ENCODE measurements at places on chromosomes 5 and 9.

GRCh38 chr5:132300577-132301343 is 6.6 kb downstream of the SLC22A4 start:
- DNase-seq = no peak

GRCh38 chr5:76606701-76607100 is 16.5 kb downstream of the F2RL2 start:
- no peak for DNase-seq

GRCh38 chr9:131273146-131273855 is 3.0 kb downstream of the FAM78A start:
- DNase-seq = no peak

- no peak for DNase-seq
These were observed 85.6 kb downstream of the GADD45G start for GRCh38 chr9:89690334-89690912.

DNA sequence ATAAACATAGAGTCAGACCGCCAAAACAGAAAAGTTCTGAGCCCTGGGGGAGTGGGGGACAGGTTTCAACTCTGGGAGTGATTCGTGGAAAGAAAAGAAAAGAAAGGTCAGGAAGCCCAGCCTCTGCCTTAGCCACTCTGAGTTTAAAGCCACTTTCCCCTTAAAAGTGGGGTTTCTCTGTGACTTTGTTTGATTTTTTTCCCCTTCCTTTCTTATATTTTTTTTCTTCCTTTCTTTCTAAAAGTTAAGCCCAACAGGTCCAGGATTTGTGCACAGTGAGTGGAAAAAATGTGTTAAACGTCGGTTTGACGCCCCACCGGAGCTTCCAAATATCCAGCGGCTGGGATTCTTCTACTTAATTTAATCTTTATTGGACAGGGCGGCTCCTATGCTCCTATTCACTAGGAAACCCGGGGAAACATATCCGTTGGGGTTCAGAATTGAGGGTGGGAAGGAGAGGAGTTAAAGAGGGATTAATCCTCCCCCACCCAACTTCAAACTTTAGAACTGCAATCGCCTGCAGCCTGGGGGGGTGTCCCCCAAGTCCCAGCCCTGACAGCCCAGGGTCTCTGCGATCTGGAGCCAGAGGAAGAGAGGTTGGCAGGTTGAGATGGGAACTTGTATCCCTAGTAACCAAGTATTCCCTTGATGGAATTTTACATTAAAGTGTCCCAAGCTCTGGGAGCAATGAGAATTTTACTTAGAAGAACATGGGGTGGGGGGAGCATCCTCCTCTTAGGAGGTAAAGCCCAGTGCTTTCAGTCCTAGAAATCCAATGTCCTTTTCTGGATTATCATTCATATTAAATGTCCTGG is 6.3 kb downstream of the NR2F1-AS1 start:
- no peak for DNase-seq

DNA sequence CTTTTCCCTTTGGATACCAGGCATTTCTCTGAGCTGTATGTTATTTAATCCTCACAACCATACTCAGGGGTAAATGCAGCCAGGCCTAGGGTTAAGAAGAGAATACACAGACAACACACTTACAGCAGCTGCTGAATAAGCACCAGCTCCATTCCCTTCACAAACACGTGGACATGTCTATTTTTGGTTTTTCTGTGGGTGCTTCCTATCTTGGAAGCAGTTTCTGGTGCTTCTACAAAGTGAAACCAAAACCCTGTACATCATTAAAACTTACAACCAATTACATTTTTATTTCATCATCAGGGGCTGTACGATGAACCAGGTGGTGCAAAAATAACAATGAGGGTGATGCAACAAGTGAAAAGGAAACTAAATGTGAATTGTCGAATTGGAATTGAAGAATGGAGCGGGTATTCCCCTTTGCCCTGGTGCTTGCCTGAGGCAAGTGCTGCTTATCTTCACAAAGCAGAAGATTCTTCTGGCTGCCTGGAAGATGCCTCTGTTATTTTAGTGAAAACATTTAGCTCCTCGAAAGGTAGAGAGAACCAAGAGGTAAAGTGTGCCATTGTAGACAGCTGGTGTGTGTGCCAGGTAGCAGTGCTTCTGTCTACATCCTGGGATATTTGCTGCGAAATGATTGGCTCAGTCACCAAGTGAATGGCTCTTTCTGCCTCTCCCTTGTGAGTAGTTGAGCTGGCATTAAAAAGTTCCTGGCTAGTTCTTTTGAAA is 18.6 kb upstream of the IFNB1 start:
- DNase-seq = peak; percentile 59

DNA sequence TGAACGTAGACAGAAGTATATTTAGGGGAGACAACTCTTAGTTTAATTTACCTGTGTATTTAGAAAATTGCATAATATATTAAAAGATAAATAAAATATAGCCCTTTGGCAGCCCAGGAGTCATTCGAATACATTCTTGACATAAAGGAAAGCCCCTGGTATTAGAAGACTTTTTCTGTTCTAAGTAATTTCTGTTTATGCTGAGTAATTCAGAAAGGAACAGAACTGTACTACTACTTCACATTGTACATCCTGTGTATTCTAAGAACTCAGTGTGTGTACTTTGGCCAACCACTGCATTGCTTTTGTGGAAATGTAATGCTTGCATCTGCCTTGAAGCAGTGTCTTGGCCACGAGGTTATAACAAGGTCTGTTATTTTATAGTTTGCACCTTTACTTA is 136.4 kb downstream of the KDM4C start:
- DNase-seq = no peak

GRCh38 chr5:72451741-72452505 is 55.3 kb downstream of the ZNF366 start:
- DNase-seq = no peak

DNA sequence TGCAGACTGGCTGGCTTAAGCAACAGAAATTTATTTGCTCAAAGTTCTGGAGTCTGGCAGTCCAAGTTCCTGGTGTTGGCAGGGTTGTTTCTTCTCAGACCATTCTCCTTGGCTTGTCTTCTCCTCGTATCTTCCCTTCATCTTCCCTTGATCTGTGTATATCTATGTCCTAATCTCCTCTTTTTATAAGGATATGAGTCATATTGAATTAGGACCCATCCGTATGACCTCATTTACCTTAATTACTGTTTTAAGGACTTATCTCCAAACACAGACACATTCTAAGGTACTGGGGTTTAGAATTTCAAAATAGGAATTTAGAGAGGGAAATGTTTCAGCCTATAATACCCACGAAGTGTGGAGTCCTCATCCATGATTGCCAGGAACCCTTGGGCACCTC is 13.1 kb upstream of the LPAR1 start:
- no peak for DNase-seq

DNA sequence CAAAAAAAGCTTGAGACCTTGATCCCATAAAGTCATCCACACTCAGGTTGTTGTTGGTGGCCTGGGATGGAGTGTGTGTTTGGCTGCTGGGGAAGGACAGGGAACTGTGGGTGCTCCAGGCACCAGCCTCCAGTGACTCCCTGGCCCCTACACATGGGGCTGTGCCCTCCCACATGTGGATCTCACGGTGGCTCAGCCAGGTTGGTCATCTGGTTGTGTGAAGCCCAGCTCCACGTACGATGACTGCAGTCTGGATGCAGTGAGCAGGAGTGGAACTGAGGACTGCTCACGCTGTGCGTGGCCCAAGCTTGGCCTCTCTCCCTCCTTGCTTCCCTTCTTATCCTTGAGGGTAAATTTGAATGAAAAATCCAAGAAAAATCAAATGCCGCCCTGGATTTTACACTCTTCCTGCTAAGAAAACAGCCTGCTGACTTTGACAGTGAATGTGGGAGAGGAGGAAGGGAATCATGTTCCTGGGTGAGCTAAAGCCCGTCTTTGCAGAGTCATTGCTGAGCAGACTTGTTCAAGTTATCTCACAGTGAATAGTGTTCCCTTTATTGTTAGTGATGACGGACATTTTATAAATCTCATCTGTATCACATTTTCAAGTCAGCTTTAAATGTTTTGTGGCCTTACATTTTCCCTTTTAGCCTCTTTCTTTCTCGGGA is 65.1 kb upstream of the CACNA1B start:
- no peak for DNase-seq

GRCh38 chr5:136201870-136202269 is 8.9 kb upstream of the SMIM32 start:
- DNase-seq = no peak

- no peak for DNase-seq
These were observed 20.2 kb upstream of the RPL26L1 start for GRCh38 chr5:172939071-172939470.

DNA sequence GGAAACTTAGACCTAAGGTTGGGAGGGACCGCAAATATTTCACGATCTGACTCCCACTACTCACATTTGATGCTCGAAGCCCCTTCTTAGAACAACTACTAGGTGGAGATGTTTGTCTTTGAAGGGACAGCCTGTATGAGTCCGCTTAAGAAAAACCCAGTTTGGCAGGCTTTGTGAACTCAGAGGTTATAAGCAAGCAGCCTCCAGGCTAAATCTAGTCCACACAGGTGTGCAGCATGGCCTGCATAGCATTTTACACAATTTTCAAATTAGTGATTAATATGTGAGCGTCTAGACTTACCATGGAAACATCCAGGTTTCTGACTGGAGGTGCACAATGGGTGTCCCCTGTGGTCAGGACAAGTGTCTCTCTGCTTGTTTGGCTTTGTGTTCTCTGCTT is 127.1 kb downstream of the KIF4B start:
- DNase-seq = no peak

GRCh38 chr5:132595624-132596023 is 38.8 kb downstream of the RAD50 start:
- DNase-seq = no peak

DNA sequence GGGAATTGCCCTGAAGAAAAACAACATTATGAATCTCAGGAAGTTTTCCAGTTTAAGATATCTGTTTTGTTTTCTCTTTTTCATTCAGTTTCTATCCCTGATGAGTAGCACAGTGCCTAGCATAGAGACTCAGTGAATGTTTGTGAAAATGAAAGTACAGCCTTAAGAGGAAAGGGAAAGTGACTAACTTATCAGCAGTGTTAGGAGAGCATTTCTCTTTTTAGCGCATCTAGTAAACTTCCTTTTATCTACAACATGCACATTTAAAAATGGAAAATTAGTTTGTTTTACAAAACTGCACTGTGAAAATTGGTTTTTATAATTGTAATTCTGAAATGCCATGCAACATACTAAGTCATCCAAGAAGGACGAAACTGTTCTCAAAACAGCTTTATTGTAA is 110.8 kb downstream of the SMARCA2 start:
- DNase-seq = no peak

DNA sequence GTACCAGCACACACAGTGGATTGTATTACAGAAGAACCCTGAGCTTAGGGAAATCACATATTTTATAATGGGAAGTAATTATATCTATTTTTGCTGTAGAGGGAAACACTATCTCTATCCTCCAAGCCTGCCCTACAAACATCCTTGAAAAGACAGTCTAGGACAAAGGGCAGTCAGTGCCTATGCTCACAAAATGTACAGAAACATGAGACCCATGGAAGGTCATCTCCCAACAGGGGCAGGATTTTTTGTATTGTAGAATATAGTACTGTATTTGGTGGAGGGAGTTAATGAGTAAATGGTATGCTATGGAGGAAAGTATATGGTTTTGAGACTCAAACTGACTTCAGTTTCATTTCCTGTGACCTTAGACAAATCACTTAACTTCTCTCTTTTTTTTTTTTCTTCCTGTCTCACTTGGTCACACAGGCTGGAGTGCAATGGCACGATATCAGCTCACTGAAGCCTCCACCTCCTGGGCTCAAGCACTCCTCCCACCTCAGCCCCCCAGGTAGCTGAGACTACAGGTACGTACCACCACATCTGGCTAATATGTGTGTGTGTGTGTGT is 5.8 kb upstream of the RAB14 start:
- no peak for DNase-seq

DNA sequence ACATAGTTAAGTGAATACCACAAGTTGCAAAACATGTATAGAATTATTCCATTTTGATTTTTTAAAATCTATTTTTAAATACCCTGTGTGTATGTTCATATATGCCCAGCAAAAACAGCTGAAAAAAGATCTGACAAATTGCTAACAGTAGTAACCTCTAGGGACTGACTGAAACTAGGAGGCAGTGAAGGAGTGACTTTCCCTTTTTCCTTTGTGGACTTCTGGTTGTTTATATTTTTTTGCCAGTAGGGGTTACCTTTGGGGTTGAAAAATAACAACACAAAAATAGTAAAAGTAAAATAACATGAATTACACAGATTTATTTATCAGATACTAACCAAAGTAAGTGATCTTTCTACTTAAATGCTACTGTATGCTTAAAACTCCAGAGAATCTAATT is 2.9 kb downstream of the MEGF9 start:
- DNase-seq = no peak

DNA sequence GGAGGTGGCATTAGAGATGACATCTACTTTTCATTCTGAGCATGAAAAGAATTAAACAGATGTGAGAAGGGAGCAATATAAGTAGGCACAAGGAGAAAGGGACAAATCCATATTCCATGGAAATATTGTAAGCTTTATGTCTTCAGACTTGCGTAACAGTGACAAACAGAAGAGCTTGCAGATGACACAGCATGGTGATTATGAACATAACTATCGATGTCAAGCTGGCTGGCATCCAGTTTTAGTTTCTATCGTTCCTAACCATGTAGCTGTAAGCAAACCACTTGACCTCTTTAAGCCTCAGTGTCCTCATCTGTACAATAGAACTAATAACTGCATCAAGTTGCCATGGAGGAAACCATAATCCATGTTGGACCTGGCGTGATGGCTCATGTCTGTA is 246.7 kb upstream of the ADRA1B start:
- DNase-seq = no peak

GRCh38 chr5:10534561-10535530 is 29.0 kb upstream of the ANKRD33B start:
- no peak for DNase-seq

GRCh38 chr9:131622523-131622922 is 77.2 kb downstream of the PRRT1B start:
- no peak for DNase-seq

- no peak for DNase-seq
These were observed 47.4 kb downstream of the RNF180 start for GRCh38 chr5:64213011-64213410.

- DNase-seq = no peak
These were observed 617.2 kb downstream of the NR2F1-AS1 start for GRCh38 chr5:92963800-92964199.

DNA sequence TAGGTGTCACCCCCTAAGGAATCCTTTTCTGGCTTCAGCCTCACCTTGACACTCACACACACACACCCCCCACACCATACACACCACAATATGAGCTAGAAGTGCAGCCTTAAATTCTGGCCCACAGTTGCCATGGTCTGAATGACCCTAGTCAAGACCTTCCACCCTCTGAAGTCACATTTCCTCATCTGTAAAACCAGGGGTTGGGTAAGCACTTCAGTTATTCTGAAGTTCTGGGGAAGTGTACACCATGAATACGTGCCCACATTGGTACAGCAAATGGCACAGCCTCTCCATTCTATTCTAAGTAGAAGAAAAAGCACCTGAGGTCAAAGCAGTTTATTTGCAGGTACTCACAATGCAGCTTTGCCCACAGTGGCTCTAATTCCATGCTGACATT is 372.8 kb upstream of the KLF4 start:
- no peak for DNase-seq
